ENCODE measurements at places on chromosomes 6 and 20.

GRCh38 chr20:9339708-9340107 is 174.7 kb upstream of the LAMP5 start:
- no peak for DNase-seq

GRCh38 chr6:57421503-57421902 is 104.1 kb downstream of the PRIM2 start:
- no peak for DNase-seq

GRCh38 chr6:107894809-107895396 is 63.1 kb downstream of the SEC63 start:
- no peak for DNase-seq

- no peak for DNase-seq
Observed at GRCh38 chr6:95431637-95432228, 145.6 kb upstream of the MANEA start.

DNA sequence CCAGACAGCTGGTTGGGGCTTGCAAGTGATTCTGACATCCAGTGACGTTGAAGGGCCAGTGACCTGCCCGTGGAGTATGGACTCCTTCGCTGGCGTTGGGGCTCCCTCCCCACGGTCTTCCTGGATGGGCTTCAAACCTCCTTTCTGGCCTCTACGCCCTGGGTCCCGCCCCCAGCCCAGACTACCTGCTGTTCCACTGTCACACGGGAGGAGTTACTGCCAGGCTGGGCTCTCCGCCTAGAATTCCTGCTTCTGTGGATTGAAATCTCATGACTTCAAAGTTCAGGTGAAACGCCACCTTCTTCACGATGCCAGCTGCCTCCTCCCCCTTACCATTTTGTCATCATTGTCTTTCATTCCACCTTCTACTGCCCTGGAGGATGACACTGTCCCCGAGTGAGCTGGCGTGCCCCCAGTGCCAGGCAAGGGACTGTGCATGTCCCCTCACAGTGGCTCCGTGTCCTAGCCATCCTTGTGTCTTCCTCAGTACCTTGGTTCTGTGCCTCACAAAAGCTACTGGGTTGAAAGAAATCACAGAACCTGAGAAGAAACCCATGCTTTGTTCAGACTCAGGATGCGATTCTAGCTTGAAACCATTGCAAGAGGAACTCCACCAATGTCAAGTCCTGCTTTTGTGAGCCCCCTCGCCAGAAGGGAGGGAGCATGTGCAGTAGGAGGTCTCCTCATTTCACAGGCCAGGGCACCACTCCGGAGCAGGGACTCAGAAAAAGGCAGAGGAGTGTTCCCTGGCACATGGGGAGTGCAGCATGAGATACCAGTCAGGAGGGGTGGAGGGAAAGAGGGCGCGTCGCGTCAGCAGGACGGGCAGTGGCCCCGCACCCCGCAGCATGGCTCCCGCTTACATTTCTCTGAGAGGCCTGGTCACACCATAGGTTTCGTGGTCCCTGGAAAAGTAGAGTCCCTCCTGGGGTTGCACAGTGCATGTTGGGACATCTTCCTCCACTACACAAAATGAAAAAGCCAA is 11.0 kb upstream of the IRF4 start:
- no peak for DNase-seq

GRCh38 chr6:155895641-155896040 is 440.0 kb upstream of the NOX3 start:
- DNase-seq = no peak

DNA sequence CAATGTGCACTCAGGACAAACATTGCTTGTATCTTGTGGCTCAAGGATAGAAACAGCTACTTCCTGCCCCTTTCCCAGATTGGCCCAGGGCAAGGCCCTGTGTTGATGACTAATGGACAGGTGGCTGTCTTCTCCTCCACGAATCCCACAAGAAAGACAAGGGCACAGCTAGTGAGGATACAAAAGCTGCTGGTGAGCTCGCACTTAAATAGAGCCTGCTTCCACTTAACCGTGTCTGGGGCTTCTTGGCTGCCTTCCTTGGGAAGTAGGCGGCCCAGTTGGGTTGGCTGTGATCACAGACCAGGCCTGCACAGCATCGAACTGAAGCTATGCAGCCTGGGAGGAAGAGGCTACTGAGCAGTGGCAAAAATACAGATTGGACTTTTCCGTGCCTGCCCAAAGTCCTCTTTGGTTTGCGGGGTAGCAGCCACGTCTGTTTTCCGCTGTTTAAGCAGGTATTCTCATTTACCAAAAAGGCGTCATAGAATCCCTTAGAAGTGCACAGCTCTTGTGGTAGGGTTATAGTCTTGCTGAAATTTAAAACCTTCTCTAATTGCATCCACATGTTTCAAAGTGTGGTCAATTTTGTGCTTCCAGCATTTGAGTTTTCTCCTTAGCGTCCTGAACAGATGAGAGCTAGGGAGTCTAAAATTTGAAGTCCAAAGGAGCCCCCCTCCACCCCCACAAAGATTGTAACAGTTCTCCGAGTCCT is 23.0 kb upstream of the NAA20 start:
- DNase-seq = no peak

DNA sequence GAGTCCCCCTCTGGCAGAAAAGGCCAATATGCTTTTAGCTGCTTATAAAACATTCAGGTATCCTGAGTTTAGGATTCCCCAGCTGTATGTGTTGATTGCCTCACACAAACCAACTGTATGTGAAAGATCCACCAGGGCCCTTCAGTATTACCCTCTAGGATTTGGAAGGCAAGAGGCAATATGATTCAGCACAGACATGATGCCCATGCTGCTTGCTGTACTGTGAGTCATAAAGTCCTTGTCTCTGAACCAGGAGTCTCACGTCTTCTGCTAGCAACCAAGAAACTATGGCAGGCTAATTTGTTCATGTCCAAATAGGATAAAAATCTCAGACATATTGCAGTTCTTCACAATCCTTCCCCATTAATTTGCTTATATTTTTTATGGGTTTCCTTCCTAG is 789.2 kb upstream of the SLC35B3 start:
- DNase-seq = no peak

GRCh38 chr20:63454731-63455567 is 17.5 kb downstream of the KCNQ2 start:
- no peak for DNase-seq

Measured in retinal pigment epithelial cell (primary cell).